ENCODE measurements at places on chromosomes 16 and 17. TPM values are rescaled to one million over a fixed set of nuclear protein-coding genes. Genes with fewer than 3 reads are reported as not detected.
A peak's percentile ranks its signal among the peaks of the same experiment; 100 is the strongest.

DNA sequence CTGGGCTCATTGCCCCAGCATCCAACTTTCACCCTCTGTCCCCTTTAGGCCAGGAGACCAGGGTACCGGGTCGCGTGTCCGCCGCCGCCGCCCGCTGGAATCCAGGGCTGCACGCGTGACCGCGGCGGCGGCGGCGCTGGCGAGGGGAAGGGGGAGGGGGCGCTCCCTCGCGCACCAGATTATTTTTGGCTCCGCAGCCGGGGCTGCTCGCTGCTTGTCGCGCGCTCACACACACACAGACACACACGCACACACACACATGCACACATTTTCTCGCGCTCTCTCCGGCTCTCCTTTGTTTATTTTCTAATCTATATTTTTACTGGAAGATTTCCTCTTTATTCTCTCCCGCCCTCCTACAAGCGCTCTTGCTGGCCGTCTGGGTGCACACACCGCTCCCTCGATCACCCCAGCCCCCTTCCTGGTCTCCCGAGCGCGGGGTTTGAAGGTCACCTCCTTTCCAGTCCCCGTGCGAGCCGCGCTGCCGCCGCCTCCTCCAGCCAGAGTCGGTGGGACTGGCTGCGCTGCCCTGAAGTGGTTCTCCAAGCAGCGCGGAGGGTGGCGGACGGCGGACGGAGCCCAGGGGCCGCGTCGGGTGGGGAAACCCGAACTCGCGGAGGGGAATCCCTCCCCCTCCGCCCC, 921.4 kb upstream of the EEF2KMT start:
- no peak for DNase-seq

GRCh38 chr17:48013876-48014594, 23.6 kb downstream of the COPZ2 start:
- DNase-seq = no peak

GRCh38 chr17:37123941-37124820, 175.4 kb downstream of the AATF start:
- no peak for DNase-seq

TNRC6C gene
- 2.7 TPM for total RNA-seq

P2RX5 gene
- total RNA-seq = 14.5 TPM

DNA sequence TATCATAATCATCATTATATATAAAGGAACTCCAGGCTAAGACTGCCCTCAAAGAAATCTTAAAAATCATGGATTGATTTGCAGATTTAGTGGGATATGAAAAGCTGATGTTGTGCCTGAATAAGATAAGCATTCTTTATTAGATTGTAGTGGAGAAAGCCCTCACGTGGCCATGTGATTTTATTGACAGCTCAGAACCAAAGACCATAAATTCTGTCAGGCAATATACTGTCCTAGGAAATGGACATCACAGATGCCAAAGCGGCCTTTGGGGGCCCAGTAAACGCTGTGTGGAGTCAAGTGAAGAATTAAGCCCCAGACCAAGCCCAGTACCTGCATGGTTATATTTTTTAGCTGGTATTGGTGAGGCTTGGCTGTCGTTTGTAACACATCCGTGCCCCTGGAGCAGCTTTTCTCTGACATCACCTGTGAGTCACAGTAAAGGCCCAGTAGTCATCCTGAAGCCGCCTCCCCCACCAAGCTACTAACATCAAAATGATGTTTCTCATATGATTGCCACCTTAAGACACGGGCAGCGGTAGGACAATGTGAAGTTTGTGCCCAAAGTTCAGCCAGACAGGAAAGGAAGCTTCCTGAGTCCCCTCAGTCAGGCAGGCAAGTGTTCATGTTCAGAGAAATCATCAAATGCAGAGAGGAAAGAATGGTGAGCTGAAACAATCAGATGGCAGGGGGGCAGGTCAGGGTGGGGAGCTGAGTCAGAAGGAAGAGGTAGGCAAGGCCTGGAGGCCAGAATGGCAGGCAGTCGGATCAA, 209.4 kb downstream of the IRX3 start:
- DNase-seq = peak; percentile 72

GRCh38 chr16:84327926-84328505, 33.3 kb downstream of the WFDC1 start:
- no peak for DNase-seq

- no peak for DNase-seq
Observed at GRCh38 chr16:87320510-87321227, 3.5 kb upstream of the C16orf95 start.

KRT14 gene
- 1.4 TPM for total RNA-seq

- DNase-seq = peak; percentile 78
Observed at GRCh38 chr17:17723354-17724261, 42.4 kb downstream of the RAI1 start.

GRCh38 chr16:57282510-57283213, 1.8 kb downstream of the PLLP start:
- no peak for DNase-seq

MYH1 gene
- total RNA-seq = not detected

HEATR9 gene
- total RNA-seq = not detected

DNA sequence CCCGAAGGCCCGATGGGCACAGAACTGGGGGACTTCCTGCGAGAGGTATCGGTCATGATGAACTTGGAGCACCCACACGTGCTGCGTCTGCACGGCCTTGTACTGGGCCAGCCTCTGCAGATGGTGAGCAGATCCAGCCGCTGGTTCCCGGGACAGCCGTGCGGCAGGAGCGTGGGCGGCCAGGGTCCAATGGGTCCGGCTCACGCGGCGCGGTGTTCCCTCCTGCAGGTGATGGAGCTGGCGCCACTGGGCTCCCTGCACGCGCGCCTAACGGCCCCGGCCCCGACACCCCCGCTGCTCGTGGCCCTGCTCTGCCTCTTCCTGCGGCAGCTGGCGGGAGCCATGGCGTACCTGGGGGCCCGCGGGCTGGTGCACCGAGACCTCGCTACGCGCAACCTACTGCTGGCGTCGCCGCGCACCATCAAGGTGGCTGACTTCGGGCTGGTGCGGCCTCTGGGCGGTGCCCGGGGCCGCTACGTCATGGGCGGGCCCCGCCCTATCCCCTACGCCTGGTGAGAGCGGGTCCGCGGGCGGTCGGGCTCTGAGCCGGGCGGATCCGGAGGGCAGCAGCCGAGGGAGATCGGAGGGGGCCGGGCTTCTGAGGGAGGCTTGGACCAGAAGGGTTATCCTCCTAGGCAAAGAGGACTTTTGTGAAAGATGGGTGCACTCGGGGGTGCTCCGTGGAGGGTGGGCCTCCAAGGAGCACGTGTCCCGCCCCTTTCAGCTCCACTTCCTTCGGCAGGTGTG, 3.0 kb downstream of the TNK1 start:
- peak; percentile 73 for DNase-seq

CCL22 gene
- not detected for total RNA-seq

GRCh38 chr16:12311309-12311708, 334.8 kb downstream of the SNX29 start:
- no peak for DNase-seq

DNA sequence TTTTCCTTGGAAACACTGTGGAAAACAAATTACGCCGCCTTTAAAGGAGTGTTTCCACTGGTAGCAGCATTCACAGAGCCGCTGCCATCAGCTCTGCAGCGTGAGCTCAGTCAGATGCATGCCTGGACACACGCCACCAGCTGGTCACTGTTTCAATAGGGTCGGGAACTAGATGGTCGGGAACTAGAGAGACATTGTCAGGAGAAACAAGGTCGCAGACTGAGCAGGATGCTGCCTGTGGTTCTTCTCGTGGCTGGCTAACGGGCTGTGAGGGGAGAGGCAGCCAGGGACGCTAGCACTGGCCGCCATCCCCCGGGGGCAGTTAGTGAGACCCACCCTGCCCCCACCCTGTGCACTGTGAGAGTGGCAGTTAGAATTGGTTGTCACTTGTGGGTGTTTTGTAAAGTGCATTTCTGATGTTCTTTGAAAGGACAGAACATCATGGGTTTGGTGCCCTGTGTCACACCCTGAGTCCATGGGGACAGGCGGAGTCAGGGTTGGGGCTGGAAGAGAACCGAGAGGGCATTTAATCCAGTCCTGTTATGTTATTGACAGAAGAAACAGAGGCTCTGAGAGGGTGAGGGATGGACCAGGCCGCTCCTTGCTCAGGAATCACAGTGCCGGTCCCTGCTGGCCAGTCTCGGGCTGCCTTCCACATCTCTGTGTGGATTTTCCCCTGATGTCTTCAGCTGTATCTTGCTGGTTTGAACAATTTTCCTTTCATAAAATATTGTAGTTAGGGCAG, 86.3 kb downstream of the SPECC1 start:
- DNase-seq = peak; percentile 55

GRCh38 chr16:25709213-25709612, 17.5 kb downstream of the HS3ST4 start:
- no peak for DNase-seq

DNA sequence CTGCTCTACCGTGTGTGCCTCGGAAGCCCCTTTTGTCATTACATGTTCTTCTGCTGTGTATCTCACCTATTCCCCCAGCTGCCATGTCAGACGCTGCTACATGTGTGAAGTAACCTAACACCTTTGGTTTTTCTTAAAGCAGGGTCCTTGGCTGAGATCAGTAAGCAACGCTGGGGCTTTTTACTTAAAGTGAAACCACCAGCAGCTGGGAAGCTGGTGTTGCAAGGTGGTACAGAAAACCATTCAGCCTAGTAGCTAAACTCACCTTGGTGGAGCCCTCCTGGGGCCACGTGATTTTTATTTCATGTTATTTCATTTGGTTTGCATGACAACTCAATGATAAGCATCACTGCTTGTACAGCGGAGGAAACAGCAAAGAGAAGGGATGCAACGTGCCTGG, 62.6 kb downstream of the PLCG2 start:
- DNase-seq = no peak

GRCh38 chr17:882827-883585, 96.6 kb downstream of the NXN start:
- DNase-seq = no peak

- DNase-seq = peak; percentile 77
Observed at GRCh38 chr17:41065829-41066624, at the start of gene KRTAP2-4. KRTAP2-4 (minus strand) TSS chr17:41065879; CDS start chr17:41065845, 34 bp downstream.

DNA sequence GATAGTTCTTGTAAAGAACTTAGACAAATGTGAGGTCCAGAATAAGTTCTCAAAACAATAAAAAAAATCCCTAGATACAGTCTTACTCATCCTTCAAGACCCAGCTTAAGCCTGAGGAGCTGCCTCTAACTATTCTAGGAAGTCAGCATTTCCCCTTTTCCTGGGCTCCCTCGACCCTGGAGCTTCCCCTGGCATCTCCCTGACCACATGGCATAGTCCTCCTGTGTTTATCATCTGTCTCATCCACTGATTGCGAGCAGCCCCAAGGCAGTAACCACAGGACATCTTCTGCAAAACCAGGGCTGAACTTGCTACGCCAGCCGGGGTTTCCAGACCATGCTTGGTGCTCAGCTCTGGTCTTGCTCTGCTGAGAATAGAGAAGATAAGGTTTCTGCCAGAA, 36.7 kb upstream of the NLRP1 start:
- DNase-seq = no peak

RSKR gene
- total RNA-seq = 11.4 TPM

DNA sequence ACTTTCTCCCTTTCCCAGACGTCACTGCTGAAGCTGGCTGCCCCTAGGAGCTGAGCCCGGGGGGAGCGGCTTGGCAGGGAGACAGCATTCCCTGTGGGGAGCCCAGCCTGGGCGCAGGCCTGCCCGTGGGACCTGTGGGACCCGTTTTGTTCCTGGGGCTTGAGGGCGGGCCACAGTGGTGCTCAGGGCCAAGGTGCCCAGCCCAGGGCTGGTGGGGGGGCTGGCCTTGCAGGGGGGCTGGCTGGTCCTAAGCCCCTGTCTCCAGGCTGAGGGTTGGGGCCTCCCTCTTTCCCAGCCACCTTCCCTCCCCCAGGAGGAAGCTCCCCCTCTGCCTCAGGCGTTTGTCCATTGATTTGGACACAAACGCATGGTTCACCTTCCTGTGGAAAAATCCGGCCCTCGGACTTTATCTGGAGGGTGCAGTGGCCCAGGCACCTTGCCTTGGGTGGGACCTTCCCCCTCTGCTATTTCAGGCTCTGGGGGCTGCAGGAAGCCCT, 4.4 kb downstream of the NHERF2 start:
- DNase-seq = no peak

OTOP2 gene
- total RNA-seq = not detected

- no peak for DNase-seq
Observed at GRCh38 chr16:11564046-11564926, 22.4 kb downstream of the LITAF start.

- no peak for DNase-seq
Observed at GRCh38 chr17:588519-588918, 126.1 kb downstream of the VPS53 start.

DNA sequence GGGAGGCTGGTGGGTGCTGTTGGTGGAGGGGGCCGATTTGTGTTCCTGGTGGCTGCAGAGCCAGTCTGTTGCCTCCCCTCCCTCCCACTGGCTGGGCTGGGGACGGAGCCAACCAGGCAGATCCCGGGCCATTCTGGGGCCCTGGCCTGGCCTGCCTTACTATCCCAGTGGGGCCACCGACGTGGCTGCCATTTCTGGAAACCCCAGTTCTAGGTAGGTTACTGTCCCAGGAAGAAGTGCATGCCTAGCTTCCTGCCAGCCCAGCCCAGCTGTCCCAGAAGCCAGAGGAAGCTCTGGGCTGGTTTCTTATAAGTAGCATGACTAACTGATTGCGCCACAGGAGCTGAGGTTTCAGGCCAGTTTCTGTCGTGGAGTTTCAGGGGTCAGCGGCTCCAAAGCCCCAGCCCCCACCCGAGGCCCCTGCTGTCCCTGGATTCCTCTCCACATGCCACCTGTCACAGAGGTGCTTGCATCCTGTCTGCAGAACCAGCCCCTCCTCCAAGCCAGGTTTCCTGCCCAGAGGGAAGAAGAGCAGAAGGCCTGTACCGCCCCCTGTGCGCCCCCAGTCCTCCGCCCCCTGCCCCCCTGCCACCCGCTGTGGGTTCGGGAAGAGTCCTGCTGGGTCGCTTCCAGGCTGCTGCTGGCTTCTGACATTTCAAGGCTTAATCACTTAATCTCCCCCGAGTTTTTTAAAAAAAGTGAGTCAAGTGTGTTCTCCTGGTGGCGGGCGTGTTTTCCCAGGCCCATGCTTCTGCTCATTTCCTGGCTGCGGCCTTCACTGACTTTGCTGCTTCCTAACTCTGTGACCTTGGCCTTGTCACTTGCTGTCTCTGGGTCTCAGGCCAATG, 13.2 kb downstream of the IL4R start:
- DNase-seq = peak; percentile 84

GRCh38 chr16:85832570-85833218, 33.2 kb downstream of the COX4I1 start:
- DNase-seq = no peak

GRCh38 chr16:89308391-89309333, 91.2 kb downstream of the ZNF778 start:
- DNase-seq = no peak

DNA sequence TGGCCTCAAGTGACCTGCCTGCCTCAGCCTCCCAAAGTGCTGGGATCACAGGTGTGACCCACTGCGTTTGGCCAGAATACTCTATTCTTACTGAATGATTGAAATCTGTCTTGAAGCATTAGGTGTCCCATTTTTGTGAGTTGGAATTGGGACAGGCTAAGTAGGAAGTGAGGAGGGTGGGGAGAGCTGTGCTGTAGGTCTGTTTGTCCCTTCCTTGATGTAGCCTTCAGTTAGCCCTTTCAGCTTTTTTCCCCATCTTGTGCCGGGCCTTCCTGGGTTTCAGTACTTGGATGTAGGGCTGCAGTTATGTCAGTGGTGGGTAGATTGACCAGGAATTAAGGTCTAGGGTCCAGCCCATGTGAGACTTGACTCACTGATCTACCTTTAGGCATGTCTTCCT, 8.7 kb downstream of the PYCARD start:
- DNase-seq = no peak
